Substantia nigra (tissue), 51 donors: ENCODE measurements at places on chromosomes 2 and 18.

DNA sequence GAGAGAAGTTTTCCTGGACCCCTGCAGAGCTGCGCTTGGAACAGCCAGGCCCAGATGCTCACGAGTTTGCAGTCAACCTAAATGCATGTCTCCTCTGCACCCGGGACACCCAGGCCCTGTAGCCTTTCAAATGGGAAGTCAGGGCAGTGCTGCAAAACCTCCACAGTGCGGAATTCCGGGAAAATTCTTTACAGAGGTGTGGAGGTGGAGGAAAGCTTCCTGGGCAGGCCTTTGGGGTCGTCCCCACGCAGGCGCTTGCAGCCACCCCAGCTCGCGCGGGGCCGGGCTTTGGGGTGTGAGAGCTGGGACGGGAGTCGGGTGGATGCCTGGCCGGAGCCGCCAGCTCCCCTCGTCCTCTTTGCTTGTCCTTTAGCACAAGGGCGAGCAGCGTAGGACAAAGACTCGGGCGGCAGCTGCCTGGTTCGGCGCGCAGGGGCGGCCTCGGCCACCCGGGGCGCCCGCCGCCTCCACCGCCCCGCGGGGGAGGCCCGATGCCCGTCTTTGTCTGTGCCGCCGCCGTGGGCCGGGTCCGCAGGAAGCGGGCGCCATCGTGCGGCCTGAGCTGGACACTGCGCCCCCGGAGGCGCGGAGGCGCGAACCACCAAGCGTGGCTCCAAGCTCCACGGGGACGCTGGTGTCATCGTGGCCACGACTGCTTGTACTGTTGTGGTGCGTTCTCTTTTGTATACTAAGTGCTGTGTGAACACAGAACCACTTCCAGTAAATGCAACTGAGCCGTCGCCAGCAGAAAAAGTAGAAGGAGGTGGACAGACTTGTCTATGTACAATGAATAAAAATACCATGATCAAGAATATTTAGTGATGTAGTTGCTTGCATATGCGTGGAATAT lies 28.2 kb upstream of the BCL11A start:
- no peak for DNase-seq

DNA sequence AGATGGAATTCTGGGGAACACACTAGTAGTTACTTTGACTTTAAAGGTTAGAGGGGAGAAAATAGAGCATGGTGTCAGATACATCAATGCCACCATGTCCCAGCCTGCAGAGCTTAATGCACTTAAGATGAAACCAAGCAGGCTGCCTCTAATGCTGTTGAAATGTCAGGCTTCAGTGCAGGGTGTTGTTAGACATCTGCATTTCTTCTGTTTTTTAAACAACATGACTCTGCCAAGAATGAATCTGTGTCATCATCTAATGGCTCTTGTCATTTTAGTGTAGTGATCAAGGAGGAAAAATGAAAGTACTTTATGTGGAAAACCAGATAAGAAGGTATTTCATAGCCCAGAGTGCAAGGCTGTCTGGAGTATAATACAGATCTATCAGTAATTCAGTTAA lies 29.9 kb downstream of the LYPD1 start:
- DNase-seq, result no peak

DNA sequence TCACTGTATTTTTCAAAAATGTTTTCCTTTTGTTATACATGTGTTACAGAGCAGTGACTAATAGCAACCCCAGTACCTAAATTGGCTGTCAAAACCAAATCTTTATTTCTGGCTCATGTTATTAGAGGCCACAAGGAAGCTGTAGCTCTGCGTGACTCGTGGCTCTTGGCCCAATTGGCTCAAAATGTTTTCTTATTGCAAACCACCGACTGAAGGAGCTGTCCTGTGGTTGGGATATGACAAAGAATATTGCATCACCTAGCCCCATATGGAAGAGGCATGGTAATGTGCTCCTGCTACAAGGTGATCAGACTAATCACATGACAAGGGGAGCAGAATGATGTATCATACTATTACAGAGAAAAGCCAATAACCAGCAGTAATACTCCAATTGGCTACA lies 1058.5 kb downstream of the CBLN2 start:
- DNase-seq, result no peak

DNA sequence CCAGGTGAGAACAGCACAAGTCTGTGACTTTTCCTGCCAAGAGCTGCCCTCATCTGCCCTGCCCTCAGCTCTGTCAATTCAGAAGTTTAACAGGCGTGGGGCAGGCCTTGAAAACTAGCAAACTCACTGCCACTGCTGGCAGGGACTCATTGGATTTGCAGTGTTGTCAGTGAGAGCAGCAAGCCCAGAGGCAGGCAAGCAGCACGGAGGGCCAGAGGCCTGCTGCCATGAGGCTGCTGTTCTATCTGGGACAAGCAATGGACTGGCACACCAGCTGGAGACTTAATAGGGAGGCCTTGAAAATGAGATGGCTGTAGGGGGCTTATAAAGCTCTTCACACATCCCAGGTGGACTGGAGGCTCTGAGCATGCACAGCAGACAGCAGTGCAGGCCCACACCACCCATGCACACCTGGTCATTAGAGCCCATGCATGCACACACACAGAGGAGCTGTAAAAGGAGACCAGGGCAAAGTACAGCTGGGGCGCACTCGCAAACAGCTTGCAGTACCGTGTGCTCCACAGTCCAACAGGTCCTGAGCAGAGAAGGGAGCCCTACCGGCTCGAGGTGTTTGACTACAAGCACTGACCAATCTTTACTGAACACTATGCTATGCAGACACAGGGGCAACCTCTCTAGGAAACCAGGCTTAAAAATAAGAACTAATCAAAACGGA lies 28.7 kb downstream of the MGAT4A start:
- DNase-seq, result peak; percentile 46

- DNase-seq, result no peak
These were observed 178.6 kb upstream of the DOK6 start for GRCh38 chr18:69222089-69222488.

GRCh38 chr2:86174445-86174844 lies 20.8 kb downstream of the IMMT start:
- no peak for DNase-seq

- DNase-seq, result no peak
These were observed 74.3 kb downstream of the XRCC5 start for GRCh38 chr2:216183462-216183861.

GRCh38 chr2:57207191-57207590 lies 839.4 kb upstream of the VRK2 start:
- no peak for DNase-seq

- no peak for DNase-seq
These were observed 105.6 kb downstream of the MYO1B start for GRCh38 chr2:191350826-191351225.

GRCh38 chr2:119246884-119247843 lies 23.5 kb downstream of the STEAP3 start:
- DNase-seq, result no peak

GRCh38 chr2:96846825-96847224 lies 3.0 kb upstream of the ANKRD23 start:
- DNase-seq, result no peak

DNA sequence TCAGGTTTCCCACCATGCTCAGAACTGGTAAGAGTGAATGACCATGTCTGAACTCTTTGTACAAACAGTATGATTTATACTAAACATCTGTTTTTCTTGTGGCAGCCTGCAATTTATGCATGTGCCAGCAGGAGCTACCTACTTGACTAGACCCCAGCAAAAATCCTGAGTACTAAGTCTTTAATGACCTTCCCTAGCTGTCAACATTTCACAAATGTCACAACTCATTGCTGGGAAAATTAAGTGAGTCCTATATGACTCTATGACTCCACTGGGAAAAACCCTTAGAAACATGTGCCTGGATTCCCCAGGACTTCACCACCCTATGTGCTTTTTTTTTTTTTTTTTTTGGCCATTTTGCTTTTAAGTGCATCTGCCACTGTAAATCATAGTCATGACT lies 1225.8 kb downstream of the SUCLG1 start:
- DNase-seq, result no peak

DNA sequence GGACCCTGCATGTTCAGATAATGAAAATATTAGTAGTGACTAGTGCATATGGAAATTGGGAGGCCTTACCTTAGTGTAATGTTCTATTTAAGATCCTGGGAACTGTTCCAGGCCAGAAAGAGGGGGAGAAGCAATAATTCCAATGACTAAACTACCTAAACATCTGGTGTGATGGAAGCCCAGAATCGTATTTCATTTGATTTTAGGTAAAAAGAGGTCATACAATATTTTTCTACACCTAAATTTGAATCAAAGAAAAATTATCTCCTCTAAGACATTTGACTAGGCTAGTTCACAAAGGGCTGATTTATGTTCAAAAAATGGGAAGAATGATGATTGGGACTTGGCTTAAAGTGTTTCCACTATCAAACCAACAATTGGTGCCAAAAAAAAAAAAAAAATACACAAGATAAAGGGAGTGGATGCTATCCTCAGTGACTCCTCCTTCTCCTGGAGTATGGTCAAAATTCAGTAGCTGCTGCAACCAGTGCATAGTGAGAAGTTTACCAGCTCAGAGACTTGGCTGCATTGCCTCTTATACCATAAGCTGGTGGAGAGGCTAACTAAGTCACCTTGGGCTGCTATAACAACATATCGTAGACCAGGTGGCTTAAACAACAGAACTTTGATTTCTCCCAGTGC lies 1038.3 kb upstream of the ACVR2A start:
- no peak for DNase-seq

- DNase-seq, result no peak
These were observed 100.1 kb upstream of the MAP4K4 start for GRCh38 chr2:101597347-101597944.
